ENCODE measurements at places on chromosomes 1 and 21.

DNA sequence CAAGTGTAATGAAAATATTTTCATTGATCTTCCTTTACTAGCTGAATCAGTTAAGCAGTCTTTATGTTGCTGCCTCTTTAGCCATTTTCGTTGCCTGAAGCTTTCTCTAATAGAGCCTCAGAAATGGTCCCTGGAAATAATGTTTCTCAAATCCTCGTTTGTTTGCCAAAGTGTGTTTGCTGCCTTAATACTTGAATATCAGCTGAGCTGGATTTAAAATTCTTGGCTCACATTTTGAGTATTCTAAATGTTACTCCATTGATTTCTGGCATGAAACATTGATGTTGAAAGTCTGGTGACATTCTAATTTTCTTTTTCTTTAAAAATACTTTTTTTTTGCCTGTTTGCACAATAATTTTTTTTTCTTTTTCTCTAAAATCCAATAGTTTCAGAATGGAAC lies 84.6 kb upstream of the SERBP1 start:
- no peak for DNase-seq

GRCh38 chr1:85450832-85451231 lies 14.1 kb downstream of the DDAH1 start:
- no peak for DNase-seq

- DNase-seq = no peak
Measured at GRCh38 chr1:230507666-230508402, 81.7 kb upstream of the PGBD5 start.

DNA sequence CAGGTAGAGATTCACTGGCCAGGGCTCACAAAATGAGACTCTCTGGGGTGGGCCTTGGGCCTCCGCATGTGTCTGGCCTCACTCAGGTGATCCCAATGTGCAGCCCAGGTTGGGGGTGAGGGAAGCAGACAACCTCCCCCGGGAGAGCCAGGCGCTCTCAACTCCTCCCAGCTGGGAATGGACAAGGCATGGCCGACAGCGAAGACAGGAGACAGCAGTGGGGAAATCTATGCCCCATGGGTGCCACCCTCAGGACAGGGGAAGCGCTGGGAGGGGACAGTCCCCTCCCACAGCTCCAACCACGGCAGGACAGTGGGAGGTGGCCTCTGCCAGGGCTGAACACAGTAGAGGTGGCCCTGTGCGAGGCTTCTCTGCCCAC lies 47.7 kb downstream of the PRDM15 start:
- DNase-seq = no peak

DNA sequence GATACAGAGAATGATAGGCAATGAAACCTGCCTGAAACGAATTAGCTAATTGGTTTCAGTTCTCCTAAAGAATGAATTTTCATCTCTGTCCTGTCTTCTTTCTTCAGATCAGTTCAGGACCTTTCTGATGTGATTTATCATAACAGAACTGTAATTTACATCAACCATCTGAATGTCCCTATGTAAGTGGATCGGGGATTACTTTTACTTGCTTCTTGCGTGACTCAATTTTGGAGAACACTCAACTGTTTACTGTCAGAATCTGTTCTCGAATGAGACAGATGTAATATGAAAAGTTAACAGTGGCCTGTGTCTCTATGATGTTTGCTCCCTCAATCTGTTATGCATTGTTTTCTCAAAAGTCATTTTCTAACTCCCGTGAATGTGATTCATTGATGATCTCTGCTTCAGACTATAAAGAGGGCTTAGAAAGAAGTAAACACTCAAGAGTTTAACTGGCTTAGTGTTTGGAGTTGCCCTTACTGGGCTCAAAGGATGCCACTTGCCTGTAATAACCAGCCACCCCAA lies 111.0 kb downstream of the GABPA start:
- DNase-seq = no peak

DNA sequence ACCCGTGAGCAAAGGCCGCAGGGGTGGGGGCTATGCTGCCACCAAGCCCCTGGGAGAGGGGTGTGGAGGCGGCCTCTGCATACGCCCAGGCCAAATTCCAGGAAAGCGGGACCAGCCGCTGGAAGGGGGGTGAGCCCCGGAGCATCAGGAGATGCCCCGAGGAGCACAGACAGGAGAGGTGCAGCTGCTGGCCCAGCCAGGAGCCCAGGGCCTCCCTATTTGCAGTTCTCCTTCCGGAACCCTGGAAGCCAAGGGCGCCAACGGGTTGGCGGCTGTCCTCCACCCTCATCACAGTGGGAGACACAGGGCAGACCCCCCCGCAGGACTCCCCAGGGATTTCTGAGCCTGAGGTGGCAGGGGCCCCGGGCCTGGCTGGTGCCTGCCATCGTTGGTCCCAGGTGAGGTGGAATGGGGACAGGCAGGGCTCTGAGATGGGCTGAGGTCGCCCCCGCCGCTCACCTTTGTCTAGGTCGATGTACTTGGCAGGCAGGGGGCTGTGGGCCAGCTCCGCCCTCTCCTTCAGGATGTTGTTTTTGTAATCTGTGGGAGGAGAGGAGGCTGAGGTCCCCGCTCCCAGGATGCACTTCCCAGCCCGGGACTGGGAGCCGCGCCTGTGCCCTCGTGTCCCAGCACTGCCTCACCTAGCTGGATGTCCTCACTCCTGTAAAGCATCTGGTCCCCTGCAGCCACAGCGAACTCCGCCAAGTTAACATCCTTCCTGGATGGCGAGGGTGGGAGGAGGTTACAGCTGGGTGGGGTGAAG lies 4.4 kb upstream of the DVL1 start:
- no peak for DNase-seq

DNA sequence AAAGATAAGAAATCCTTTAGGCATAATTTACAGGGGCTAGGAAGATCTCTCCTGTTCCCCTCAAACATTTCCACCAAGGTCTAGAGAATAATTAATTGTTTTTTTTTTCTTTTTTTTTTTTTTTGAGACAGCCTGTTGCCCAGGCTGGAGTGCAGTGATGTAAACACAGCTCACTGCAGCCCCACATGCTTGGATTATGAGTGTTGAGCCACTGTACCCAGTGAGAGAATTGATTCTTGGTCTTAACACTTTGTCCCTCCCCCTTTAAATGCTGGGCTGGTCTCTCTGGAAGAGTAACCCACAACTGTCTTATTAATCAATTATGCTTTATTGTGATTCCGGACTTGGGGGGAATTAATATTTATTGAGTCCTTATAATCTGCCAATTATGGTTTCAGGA lies 33.4 kb downstream of the ATF3 start:
- DNase-seq = no peak

- no peak for DNase-seq
Measured at GRCh38 chr1:164780863-164781262, 221.9 kb downstream of the PBX1 start.

DNA sequence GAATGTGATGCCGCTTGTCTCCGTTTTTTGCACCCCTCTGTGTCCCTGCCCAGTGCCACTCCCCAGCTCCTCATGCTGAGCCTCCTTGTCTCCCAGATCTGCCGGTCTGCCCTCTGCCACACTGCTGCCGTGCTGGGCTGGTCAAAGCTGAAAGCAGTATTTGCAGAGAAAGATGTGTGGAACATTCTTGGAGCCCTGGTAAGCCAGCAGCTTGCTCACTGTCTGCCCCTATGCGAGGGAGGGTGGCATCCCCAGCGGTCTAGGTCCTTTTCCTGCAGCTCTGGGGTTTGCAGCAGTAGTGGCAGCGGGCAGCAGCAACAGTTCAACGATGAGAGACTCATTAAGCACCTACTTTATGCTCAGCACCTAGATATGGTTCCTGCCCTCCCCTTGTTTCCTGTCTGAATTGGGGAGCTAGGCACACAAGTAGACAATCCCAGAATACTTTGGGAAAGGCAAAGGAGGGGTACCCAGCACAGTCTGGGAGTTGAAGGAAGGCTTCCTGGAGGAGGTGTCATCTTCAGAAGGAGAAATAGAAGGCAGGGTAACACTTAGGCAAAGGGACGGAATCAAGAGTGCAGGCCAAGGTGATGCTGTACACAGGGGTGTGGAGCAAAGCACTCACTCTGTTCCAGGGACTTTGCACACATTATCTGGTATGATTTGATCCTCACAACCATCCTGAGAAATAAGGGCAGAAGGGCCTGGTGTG lies 63.1 kb downstream of the KIF21B start:
- no peak for DNase-seq

- no peak for DNase-seq
Measured at GRCh38 chr1:87805666-87806378, 477.1 kb downstream of the LMO4 start.

DNA sequence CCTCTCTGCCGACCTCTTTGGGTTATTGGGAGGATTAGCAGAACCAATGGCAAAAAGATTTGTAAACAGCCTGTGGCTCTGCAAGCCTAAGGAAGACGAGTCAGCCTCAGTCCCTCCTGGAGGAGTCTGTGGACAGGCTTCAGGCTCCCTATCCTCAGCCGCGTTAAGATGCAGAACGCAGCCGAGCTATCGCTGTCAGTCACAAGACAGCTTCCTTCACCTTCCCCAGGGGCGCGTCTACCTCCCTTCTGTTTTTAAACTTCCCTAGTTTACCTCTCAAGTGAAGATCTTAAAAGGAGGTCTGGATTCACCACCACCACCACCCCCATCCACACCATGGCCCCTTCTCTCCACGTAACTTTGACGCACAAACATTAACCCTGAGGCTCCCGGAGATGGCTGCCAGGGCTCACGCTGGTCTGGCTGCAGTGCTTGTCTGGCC lies 738 bp downstream of the CAMK1G start:
- DNase-seq = no peak

GRCh38 chr1:117612517-117613248 lies 6.8 kb downstream of the TENT5C start:
- no peak for DNase-seq

- DNase-seq = no peak
Measured at GRCh38 chr1:227869279-227869842, 53.9 kb downstream of the PRSS38 start.

GRCh38 chr1:1068517-1069055 lies 5.5 kb downstream of the RNF223 start:
- peak; percentile 49 for DNase-seq

GRCh38 chr1:103265551-103265950 lies 157.2 kb upstream of the COL11A1 start:
- DNase-seq = no peak

GRCh38 chr1:229192853-229193252 lies 78.1 kb upstream of the RAB4A start:
- no peak for DNase-seq

DNA sequence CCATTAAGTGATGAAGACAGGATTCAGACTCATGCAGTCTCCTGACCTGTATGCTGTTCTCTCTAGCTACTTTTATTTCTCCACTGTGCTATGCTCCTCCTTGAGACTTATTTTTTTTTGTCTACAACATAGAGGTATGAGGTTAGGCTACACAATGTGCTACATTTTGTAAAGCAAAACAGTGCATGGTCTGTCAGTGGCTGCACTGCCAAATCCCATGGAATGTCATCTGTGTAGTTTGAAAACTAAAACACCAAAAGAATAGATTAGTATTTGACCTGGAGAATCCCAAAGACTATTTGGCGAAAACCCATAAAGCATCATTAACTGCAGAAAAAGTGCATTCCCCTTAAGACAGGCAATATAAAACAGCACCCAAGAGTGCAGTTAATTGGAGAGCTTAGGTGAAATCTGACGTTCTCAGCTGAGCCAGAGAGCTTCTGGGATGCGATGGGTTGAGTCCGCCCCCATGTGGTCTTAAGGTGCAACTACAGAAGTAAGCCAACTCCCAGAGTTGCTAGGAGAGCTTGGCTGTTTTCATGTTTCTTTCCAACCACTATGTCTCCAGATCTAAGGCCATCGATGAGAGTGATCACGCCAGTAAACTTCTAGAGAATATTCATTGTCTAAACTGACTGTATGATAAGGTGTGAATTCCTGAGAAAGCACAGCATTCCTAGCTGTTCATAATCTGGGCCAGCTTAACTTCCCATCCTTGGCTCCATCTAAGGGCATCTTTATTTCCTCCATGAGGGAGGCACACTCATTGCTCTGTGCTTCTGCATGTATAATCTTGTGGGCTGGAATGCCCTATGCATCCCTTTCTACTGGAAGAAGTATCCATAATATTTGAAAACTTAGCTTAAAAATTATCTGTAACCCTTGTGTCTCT lies 20.7 kb upstream of the CYP2J2 start:
- peak; percentile 49 for DNase-seq

GRCh38 chr1:150791585-150791984 lies 16.5 kb downstream of the CTSK start:
- no peak for DNase-seq

- DNase-seq = no peak
Measured at GRCh38 chr1:215466361-215466760, 100.7 kb upstream of the KCTD3 start.

GRCh38 chr1:167641786-167642500 lies 11.9 kb downstream of the RCSD1 start:
- peak; percentile 52 for DNase-seq

- no peak for DNase-seq
Measured at GRCh38 chr1:23159963-23160877, 8.4 kb downstream of the LUZP1 start.

DNA sequence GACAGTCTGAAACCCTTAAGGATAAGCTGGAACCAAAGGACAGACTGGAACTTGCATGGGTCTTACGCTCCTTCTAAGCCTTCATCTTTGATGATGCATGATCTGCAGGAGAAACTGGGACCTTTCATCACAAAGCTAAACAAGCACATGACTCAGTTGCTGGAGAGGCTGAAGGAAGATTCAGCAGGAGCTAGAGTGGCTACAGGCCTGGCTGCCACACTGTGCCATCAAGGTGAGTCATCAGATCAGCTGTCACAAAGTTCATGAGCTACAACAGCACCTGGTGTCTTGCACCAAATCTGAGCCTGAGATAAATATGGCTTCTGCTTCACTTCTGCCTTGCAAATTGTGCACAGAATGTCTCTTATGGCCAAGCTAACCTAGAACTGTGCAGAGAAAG lies 95.5 kb upstream of the MARK1 start:
- DNase-seq = no peak

GRCh38 chr21:14452727-14453241 lies 69.8 kb upstream of the HSPA13 start:
- DNase-seq = no peak

DNA sequence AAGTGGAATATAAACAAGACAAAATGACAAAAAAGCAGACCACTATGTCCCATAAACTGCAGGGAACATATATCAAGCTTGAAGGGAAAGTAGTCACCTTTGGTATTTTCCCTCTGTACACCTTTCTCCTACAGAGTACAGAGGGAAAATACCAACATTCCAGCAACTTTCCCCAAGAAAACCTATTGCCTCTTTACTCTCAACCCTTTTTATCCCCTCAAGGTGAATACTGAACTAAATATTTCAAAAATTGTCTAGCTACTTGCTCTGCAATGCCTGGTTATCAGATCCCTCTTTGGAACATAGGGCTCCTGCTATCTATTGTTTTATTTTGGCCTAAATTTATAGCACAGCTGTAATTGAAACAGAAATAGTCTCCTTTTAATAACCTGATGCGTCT lies 15.8 kb downstream of the CTXND2 start:
- no peak for DNase-seq

DNA sequence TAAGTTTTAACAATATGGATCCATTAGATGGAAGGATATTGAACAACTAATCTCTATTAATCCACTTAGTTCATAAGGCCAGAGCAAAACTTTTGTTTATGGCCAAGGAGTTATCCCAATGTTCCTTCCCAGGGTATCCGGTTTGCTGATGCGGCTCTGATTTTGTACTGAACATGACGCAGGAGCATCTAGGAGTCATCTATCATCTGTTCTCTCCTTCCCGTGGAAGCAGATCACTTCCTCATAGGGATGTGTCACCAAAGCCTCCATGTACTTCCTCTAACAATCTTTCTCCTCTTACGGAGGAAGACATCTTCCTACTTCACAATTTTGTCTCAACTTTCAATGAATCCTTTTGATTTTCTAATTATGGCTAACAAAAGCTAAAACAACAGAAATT lies 206.6 kb downstream of the APP start:
- no peak for DNase-seq

All from CD4-positive, alpha-beta T cell treated with Interleukin-15 for 4 hours (primary cell).